Mammary microvascular endothelial cell (primary cell): ENCODE measurements at places on chromosomes 16 and 17. TPM values are rescaled to one million over a fixed set of nuclear protein-coding genes. Genes with fewer than 3 reads are reported as not detected.

The SLFN14 gene
- total RNA-seq: not detected in 2 replicates

The PRAC1 gene
- total RNA-seq: not detected in 2 replicates

The PYY gene
- not detected in 2 replicates for total RNA-seq

The CEMP1 gene
- total RNA-seq: not detected in 2 replicates

The CMTM2 gene
- not detected in 2 replicates for total RNA-seq

The ARL5C gene
- not detected in 2 replicates for total RNA-seq

The FN3KRP gene
- total RNA-seq: 28.9 TPM in 2 replicates

The FBXL16 gene
- total RNA-seq: 0.07 TPM in 1 of 2 replicates, not detected in the other

The PRKCA gene
- 13.0 and 14.3 TPM in 2 replicates for total RNA-seq

The KCNJ18 gene
- not detected in 2 replicates for total RNA-seq

The MYCBPAP gene
- 0.67 and 2.3 TPM in 2 replicates for total RNA-seq

The NPB gene
- 0.54 and 1.3 TPM in 2 replicates for total RNA-seq

The NSRP1 gene
- total RNA-seq: 5.3 and 10.8 TPM in 2 replicates

The TNP2 gene
- not detected in 2 replicates for total RNA-seq

The PLA2G10 gene
- not detected in 2 replicates for total RNA-seq

The TBX2 gene
- total RNA-seq: under 0.01 and 0.10 TPM in 2 replicates

The NPW gene
- total RNA-seq: 2.5 and 3.1 TPM in 2 replicates

The TRAPPC1 gene
- 62.7 and 76.0 TPM in 2 replicates for total RNA-seq

The CHRNE gene
- total RNA-seq: 1.5 and 2.5 TPM in 2 replicates

The ABAT gene
- total RNA-seq: 0.44 and 0.53 TPM in 2 replicates

The CIITA gene
- 0.05 and 0.07 TPM in 2 replicates for total RNA-seq

The PHB1 gene
- 198 and 230 TPM in 2 replicates for total RNA-seq

The C17orf100 gene
- total RNA-seq: 0.07 and 0.59 TPM in 2 replicates

The ATP1B2 gene
- not detected in 2 replicates for total RNA-seq

The FOXF1 gene
- total RNA-seq: 12.8 and 13.3 TPM in 2 replicates

The TM4SF5 gene
- not detected in 2 replicates for total RNA-seq

The GAS7 gene
- total RNA-seq: 0.60 and 0.89 TPM in 2 replicates

The KREMEN2 gene
- not detected in 2 replicates for total RNA-seq

The SLFN12L gene
- under 0.01 TPM in 1 of 2 replicates, not detected in the other for total RNA-seq

The NPIPA5 gene
- total RNA-seq: 3.1 and 5.1 TPM in 2 replicates

The SLFN5 gene
- 21.4 and 22.6 TPM in 2 replicates for total RNA-seq

The TEKT5 gene
- not detected in 2 replicates for total RNA-seq

The HOXB1 gene
- total RNA-seq: not detected in 2 replicates

The SLC6A4 gene
- 1.9 and 3.0 TPM in 2 replicates for total RNA-seq

The TBC1D3I gene
- not detected in 2 replicates for total RNA-seq

The RNF222 gene
- total RNA-seq: not detected in 2 replicates

The HOXB8 gene
- 15.5 and 22.9 TPM in 2 replicates for total RNA-seq

The PPP1R27 gene
- total RNA-seq: not detected in 2 replicates

The DPEP2 gene
- 0.05 TPM in 1 of 2 replicates, not detected in the other for total RNA-seq

The SLC5A10 gene
- not detected in 2 replicates for total RNA-seq

The CYGB gene
- 24.6 and 27.5 TPM in 2 replicates for total RNA-seq

The HSD11B2 gene
- total RNA-seq: not detected in 2 replicates

The ICAM2 gene
- 1,396 and 1,507 TPM in 2 replicates for total RNA-seq

The KIF18B gene
- total RNA-seq: 16.4 and 18.6 TPM in 2 replicates

The P2RX5 gene
- total RNA-seq: 3.9 and 6.0 TPM in 2 replicates

The RABEP2 gene
- 49.6 and 54.6 TPM in 2 replicates for total RNA-seq

The SCNN1B gene
- 0.73 and 1.6 TPM in 2 replicates for total RNA-seq
